T-cell (primary cell): ENCODE measurements at places on chromosomes 5 and 9. TPM values are rescaled to one million over a fixed set of nuclear protein-coding genes. Genes with fewer than 3 reads are reported as not detected.

- DNase-seq = no peak
Measured at GRCh38 chr5:132465059-132465707, 25.4 kb downstream of the IRF1 start.

The NKD2 gene
- total RNA-seq = not detected

DNA sequence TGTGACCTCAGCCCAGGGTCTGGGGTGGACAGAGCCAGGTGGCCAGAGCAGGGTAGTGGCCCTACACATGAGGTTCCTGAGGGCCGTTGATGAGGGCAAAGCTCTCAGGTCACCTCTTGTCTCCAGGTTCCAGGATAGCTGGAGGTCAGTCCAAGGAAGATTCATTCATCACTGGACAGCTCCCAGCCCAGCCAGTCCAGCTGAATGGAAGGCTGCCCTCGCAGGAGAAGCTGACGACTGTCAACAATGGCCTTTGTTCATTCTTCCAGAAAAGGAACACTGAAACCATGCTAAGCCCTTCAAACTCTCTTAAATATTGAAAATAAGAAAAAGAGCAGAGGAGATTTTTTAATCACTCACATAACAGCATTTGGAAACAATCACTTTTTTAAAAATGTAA lies 169.7 kb upstream of the TBCA start:
- DNase-seq = no peak

- DNase-seq = no peak
Measured at GRCh38 chr9:16262477-16263261, 607.8 kb downstream of the BNC2 start.

DNA sequence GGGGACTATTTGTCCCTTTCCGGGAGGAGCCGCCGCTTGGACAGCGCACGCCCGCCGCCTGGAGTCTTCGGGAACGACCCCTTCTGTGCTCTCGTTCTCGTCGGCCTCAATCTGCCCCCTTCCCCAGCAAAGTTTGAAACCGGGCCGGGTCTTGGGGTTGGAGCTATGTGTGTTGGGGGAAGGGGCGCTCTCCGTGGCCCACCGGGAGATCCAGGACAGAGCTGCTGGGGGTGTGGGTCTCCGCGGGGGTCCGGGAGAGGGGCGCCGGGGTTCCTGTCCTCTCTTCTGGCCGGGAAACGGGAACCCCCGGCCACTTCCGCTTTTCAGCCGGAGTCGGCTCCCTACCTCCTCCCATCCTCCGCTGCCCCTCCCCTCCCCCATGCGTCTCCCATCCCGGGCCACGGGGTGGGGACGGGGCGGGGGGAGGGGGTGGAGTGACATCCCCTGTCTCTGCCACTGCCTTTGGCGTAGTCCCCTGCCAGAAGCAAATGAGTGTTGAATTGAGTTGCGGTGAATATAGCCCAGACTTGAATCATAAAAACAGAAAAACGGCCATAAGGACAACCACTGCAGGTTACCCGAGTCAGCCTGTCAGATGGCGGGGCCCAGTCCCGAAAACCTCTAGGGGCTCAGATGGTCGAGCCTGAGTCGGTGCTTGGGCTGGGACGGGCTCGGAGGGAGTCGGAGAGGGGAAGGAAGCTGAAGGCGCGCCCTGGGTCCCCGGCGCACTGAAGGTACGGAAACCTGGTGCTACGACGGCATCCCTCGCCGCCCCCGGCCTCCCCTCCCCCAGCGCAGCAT lies 1.1 kb downstream of the CPLX2 start:
- DNase-seq = no peak
